ENCODE measurements at places on chromosomes 6 and 20.

DNA sequence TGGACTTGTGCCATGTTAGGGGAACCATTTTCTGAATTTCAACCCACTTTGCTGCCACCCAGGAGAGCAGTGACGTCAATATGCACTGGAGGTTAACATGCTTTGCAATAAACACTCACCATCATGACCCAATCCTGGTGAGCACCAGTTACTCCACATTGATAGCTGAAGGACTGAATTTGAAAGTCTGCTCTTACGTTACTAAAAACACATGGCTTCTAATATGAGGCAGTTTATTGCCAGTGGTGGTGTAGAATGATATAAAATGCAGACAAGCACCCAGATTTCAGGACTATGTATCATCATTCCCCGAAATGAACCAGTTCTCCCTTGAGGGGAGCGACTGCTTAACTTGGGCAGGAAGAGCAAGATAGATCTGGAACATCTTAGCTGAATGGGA is 23.8 kb downstream of the RFPL4B start:
- DNase-seq = no peak

DNA sequence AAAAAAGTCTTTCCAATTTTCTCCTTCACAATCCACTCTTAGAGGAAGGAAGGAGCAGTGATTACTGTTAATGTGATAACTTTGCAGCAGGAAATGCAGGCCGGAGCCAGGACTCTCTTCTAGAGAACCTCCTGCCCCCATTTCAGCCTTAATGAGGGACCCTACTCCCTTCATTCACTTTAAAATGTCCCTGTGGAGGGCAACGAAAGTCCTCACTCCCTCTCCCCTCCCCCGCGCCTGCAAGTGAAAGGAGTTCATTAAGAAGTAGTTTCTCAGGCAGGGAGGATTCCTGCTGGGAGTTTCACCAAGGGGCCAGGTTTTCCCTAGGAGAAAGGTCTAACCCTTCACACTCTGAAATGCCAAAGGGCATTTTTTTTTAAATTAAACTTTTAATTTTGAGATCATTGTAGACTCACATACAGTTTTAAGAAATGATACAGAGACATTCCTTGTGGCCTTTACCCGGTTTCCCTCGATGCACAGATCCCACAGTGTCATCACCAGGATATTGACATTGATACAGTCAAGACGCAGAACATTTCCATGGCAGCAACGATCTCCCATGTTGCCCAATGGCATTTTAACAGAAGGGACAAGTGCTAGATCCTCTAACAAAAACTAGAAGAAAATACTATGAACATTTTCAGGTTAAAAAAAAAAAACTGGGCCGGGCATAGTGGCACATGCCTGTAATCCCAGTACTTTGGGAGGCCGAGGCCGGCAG is 6.8 kb upstream of the COMMD7 start:
- DNase-seq = no peak

DNA sequence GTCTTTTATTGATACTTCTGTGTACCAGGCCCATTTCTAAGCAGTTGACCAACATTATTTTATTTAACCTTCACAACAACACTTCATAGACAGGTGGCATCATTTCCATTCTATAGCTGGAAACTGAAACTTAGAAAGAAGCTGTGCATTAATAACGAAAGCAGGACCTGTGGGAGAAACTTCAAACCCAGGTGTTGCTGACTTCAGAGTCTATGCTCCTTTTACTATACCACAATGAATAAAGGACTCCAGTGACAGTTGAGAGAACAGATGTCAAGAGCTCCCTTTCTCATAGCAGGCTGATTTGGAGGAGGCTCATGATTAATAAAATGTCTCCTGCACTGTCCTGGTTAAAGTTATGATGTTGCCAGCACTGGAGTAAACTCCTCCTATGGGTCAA is 56.6 kb upstream of the POU3F2 start:
- no peak for DNase-seq

GRCh38 chr6:56510984-56511531 is 131.6 kb downstream of the DST start:
- no peak for DNase-seq

- DNase-seq = no peak
These were observed 41.8 kb downstream of the CYP24A1 start for GRCh38 chr20:54131675-54132611.

- DNase-seq = peak; percentile 64
These were observed 13.4 kb downstream of the FAM110A start for GRCh38 chr20:846894-847278.

- peak; percentile 74 for DNase-seq
These were observed at the start of gene MYBL2 for GRCh38 chr20:43666376-43667328. MYBL2 (plus strand) TSS chr20:43667114; CDS start chr20:43667284, 170 bp downstream.

- DNase-seq = no peak
These were observed 29.3 kb downstream of the GCM1 start for GRCh38 chr6:53119349-53119748.

GRCh38 chr20:13430346-13431002 is 208.3 kb downstream of the TASP1 start:
- no peak for DNase-seq

DNA sequence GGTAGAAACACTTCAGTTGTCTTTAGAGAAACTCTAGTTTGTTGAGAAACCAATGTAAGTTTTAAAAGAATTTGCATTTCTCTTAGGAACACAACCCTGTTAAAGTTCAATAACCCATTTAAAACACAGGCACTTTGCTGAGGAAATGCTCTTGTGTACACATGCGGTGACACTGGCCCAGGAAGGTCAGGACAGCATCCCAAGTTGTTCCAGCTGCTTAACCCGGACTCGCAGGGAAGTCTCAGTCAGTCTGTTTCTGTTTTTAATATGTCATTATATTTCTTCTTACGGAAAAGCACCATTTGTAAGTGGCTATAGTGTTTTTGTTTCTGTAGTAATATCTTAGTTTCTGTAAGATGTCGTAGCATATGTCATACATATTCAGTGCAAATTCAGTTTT is 36.9 kb downstream of the RIN2 start:
- no peak for DNase-seq

GRCh38 chr6:167232356-167232755 is 58.8 kb upstream of the UNC93A start:
- DNase-seq = no peak

DNA sequence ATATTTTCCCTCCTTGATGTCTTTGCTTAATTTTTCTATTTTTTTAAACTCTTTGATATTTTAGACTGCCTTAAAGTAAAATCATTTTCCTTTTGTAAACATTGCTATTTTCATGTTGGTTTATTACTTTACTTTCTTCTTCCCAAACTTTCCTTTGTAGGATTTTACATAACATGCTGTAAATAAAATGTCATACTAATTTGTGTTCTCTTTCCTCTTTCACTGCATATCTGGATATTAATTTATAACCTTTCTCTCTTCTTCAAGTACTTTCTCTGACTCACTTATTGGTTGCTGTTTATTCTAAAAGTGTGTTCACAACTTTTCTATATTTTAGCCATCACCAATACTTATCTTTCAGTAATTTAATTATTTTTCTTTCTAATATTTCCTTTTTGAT is 9.3 kb upstream of the POM121L2 start:
- no peak for DNase-seq

GRCh38 chr20:34124469-34125249 is 12.6 kb upstream of the EIF2S2 start:
- DNase-seq = no peak

DNA sequence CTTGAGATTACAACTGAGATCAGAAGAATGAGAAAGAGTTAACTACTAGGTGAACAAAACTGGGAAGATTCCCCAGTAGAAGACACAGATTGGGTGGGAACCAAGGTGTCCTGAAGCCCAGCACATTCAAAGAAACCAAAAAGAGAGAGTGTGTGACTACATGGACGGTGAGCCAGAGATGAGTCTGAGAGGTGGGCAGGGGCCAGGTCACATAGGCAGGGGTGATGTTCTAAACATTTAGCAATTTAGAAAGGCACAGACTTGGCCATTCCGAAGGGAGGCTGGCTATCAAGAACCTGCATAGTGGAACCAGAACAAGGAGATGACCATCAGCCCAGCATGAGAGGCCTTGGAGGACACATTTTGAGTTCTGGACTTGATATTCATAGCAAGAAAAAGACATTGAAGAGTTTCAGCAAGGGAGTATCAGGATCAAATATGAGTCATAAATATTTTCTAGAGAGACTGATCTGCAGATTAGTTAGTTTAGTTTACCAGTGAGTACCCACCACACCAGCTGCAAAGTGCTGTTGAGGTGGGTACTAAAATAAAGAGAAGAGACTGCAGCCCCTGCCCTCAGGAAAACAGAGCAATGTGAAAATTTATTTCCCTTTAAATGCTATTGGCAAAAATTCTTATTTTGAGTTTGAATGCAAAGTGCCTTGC is 340.5 kb upstream of the PRDM1 start:
- no peak for DNase-seq

GRCh38 chr6:55958790-55959189 is 83.4 kb upstream of the BMP5 start:
- no peak for DNase-seq

- DNase-seq = no peak
These were observed 316.6 kb upstream of the JARID2 start for GRCh38 chr6:14929291-14929690.

DNA sequence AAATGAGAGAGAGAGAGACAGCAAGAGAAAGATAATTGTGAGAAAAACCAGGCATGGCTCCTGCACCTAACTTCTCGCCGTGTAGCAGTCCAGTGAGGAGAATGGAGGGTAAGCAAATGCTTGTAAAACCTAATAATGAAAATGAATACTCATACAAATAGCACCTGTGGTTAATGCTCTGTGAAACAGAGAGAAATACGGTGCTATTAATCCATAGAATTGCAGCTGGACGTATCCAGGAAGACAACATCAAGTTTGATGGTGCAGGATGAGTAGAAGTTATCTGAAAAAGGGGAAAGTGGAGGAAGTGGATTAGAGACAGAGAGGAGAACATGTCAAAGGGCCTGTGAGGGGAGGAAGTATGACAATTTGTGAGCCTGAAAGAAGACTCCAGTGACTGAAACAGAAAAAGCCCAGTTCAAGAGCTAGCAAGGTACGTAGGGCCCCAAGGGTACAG is 89.4 kb upstream of the PAK5 start:
- DNase-seq = no peak

DNA sequence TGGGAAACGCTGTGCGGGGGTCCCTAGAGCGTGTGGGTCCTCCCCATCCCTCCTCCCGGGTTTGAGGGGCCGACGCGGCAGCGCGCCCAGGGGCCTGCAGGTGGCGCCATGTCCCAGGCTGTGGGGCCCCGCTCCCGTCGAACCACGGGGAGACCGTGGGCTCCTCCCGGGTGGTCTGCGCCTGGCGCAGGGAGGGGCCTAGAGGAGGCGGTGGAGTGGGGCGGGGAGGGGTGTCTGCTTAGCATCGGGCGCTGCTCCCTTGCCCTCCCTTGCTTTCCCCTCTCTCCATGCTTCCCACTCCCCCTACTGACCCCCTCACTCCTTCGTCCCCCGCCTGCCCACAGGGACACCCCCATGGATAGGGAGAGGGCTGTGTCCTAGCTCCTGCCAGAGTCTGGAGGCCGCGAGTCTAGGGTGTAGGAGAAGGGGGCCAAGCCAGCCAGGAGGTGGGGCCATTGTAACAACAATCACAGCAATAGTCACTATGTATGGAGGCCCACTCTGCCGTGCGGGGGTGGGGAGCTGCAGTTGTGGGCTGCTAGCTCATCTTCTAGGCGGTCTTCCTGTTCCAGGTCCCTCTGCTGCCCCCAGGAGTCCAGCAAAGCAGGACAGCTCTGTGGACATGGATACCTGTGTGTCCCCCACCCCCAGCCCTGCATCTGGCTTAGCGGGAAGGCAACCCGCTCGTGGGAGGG is 51.7 kb downstream of the CHMP4B start:
- DNase-seq = no peak

DNA sequence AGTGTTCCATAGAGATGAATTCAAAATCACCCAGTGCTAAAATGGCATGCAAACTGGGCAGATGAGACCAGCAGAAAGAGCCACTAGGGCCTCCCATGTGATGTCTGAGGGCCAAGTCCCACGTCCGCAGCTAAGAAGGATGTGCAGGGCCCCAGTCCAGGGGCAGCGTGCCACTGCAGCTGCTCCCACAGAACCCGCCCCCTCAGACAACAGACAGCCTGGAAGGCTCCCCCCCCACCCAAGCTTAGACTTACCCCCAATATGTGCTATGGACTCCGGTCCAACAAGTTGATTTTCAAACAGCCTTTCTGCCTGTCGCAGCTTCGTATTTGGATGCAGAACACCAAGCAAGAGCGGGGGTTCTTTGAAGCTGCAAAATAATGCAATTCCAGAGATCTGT is 14.0 kb downstream of the APMAP start:
- no peak for DNase-seq

DNA sequence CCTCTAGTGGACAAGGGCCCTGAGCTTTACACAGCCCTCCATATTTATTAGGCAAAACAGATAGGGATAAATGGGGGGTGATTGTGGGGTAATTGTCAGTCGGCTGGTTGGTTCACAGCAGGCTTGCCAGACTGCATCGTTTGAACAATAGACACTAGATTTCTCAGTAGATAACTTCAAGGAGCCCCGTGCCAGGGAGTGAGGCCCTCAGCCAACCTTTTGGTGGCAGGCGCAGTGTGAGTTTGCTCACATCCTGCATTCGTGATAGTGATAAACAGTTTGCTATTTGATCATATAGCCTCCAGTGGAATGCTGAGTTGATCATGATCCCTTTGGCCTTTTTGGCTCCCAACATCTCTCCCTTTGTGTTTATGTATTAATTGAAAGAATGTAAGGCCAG is 3.6 kb upstream of the ABHD12 start:
- no peak for DNase-seq

- DNase-seq = no peak
These were observed 555.5 kb downstream of the UTRN start for GRCh38 chr6:144840619-144841018.

DNA sequence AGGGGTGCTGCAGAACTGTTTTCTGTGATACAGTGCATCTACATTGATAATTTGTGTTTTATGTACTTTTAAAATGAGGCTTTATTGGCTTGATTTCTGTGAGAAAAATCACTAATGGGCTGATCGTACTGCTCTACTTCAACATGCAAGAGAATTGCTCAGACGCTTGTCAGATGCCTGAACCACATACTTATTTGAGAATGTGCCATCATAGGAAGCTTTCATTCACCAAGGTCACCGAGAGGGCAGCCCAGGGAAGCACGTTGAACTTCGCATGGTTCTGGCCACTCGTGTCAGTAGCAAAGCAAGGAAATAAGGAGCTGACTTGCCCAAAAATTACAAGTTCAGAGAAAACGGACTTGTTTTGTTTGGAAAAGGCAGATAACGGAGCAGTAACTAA is 168.5 kb upstream of the AKAP12 start:
- DNase-seq = no peak

GRCh38 chr6:80502871-80503270 is 396.4 kb downstream of the BCKDHB start:
- DNase-seq = no peak
